ENCODE measurements at places on chromosomes 7 and 10.

DNA sequence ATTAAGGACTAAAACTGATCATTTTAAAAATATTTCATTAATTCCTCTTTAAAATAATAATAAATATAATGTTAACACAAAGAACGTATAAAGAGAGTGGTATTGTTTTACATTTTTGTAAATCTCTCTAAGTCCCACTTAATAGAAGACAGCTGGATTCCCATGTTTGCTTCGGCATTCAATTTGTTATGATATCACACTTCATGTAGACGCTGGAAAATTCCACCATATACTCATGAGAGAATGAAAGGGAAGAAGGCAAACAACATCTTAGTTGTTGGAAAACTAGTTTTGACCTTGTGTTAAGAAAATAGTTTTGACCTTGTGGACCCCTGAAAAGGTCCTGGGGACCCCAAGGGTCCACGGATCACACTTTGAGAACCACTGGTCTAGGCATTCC, 85.3 kb upstream of the MGMT start:
- no peak for DNase-seq

DNA sequence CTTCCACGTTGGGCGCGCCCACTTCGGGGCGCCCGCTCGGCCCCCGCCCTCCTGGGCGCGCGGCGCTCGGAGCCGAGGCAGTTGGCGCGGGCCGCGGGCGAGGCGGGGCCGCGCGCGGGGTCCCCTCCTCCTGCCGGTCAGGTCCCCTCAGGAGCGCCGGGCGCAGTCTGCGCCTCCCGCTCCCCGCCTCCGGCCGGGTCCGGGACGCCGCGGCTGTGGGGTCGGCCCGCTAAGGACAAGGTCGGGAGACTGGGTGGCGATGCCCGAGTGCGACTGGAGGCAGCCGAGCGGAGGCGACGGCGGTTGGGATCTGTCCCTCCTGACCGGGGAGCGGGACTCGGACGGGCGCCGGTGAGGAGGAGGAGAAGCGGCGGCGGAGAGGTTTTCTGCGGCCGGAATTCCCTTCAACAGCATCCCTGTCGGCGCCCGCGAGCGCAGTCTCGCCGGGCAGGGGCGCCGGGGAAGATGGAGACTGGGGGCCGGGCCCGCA, at the start of gene ATRNL1:
TSS of gene ATRNL1 (plus strand) at position 80 of the 490 bp plus-strand sequence. CDS start at position 466, 386 bp downstream.
- no peak for DNase-seq

GRCh38 chr10:109993551-109994330, 14.0 kb upstream of the ADD3 start:
- no peak for DNase-seq

- DNase-seq = no peak
Observed at GRCh38 chr10:88374392-88375175, 208.5 kb downstream of the RNLS start.

- no peak for DNase-seq
Observed at GRCh38 chr10:12121673-12122072, 7.8 kb upstream of the SEC61A2 start.

DNA sequence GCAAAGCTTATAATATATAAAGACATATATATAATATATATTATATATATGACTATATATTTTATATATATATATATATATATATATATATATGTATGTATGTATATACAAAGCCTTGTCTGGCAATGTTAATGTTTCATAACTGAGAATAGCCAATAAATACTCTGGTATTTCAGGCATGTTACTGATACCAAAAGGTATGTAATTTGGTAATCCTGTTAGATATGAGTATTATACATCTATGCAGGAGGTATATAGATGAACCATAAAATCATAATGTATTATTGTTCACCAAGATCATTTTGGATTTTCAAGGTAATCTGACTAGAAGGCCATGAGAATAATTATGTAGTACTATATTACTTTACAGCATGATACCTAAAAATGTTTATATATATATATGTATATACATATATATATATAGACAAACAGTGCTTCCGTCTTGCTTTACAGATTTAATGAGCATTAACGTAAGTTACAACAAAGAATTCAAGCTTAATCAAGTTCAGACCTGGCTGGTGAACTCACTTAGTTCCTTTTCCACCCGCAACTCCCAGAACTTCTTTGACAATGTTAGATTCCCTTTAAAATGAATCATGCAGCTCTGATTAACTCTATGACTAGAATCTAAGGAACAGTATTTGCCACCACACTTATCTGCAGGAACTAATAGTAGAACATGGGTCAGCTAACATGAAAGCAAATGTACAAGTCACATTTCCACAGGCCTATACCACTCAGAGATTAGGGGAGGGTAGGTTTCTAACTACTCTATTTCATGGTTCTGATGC, 82.7 kb downstream of the SLC25A13 start:
- DNase-seq = no peak

DNA sequence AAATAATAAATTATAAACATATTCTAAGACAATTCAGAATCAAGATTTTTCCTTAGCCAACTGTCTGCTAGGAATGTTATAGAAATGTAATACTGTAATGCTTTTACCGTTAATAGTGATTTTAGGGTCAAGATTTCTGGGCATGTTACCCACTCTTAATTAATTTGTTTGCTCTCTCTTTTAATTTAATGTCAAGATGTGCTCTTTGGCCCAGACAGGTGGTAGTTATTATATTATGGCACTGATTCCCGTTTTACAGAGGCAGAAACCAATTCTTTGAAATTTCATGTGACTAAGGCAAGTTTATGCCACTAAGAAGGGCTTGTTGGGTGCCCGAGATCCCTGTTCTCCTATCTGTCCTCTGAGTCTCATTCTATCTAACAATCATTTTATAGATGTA, 959 bp upstream of the FAM107B start:
- DNase-seq = no peak

DNA sequence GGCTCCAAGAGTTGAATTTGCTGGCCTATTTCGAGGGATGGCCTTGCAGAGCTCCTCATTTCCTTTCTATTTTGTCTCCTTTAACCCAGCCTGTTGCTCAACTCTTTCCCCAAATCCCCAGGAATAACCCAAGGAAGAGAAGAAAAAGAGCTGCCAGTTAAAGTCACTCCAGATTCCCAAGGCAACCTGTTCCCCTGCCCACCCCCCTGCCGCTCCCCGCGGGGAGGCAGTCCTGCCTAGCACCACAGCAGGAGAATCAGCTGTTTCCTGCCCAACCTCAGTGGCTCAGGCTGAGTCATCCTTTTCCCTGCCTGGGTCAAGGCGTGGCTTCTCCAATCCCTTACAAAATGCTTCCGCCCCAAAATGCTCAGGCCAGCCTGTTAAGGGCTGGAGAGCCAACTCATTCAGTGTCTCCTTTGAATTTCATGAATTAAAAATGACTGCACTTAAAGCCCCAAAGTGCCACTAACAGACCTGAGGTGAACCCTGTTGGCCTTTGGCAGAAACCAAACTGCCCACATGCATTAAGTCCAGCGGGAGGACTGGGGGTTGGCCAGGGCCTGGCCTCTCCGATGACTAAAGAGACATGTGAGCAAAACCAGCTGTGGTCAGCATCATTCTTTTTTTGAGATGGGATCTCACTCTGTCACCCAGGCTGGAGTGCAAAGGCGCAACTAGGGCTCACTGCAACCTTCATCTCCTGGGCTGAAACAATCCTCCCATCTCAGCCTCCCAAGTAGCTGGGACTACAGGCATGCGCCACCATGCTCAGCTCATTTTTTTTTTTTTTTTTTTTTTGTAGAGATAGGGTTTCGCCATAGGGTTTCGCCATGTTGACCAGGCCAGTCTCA, 83.2 kb upstream of the KIF5B start:
- no peak for DNase-seq

DNA sequence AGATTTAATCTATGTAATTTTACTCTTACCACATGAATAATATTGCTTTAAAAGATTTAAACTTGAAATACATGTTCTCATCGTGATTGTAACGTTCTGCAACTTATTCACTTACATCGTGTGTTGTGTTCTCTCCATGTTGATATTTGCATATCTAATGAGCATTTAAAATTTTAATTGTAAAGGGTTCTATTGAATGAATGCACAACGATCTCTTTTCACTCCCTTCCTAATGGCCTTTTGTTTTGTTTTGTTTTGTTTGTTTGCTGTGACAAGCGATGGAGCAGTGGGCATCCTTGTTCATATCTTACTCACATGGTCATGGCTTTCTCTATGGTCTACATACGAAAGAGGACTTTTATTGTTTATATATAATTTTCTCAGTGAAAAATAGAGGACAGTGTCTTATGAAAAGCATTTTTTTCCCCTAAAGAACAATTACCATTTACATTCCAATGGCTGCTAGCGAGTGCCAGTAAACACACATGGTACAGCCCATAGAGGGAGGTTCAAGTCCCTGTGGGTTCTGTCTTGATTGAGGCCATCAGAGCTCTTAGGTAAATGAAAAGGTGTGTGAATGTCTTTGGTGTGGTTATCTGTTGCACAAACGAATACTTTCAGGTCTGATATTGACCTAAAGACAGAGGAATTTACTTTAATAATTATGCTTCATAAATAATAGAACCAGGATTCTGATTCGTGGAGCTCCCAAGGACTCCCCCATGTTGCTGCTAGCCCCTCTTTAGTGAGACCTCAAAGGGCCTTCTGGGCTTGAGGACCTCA, 32.4 kb downstream of the BTBD16 start:
- no peak for DNase-seq

- DNase-seq = no peak
Observed at GRCh38 chr7:22013711-22014110, 68.0 kb upstream of the CDCA7L start.

GRCh38 chr7:53315981-53316380, 280.5 kb downstream of the POM121L12 start:
- no peak for DNase-seq

- DNase-seq = no peak
Observed at GRCh38 chr7:148535217-148535616, 55.3 kb upstream of the C7orf33 start.

DNA sequence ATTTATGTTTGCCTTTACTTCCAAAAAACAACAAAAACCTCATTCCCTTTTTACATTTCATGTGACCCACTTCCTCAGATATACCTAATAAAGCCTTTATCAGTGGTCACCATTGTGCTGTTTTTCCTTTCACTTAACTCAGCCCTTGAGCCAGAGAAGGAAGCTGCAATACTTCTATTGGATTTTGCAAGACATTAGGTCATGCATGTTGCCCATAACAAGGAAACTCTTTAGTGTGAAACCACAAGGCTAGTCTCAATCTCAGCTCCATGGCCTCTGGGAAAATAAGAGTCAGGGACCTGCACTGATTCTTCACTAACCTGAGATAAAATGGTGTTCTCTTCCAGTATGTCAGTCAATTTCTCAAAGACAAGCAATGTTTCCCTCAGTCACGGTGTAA, 27.8 kb downstream of the STEAP4 start:
- no peak for DNase-seq

DNA sequence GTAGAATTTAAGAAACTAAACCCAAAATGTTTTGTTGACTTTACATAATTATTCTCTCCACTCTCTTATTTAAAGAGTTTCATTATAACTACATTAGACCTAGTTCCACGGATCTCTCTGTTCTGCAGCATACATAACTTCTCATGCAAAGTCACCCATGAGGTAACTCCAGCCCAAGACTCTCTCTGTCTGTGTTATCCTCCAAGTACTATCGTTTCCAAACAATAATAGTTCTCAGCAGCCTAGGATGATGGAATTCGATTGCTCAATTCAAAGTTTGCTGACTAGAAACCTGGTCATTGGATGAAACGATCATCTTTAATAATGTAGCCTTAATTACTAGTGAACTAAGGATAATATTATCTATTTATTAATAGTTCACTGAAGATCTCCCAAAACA, 203.1 kb upstream of the PTN start:
- DNase-seq = no peak

DNA sequence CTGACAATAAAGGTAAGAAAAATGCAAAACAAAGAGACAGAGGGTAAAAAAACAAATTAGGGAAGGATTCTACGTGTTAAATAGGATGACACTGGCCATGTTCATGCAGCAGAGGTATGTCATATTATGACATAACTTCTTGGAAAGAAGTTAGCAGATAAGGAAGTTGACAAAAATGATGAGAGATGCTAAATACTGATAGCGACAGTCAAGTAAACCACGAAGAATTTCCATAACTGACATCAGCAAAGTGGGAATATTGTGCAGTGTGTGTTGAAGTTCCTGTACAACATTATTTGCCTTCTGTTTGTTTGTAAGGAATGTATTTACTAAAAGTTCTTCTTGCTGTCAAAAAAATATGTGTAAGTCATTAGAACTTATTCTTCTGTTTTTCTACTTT, 29.5 kb downstream of the MDH2 start:
- no peak for DNase-seq
